ENCODE measurements at places on chromosomes 1 and 21.

DNA sequence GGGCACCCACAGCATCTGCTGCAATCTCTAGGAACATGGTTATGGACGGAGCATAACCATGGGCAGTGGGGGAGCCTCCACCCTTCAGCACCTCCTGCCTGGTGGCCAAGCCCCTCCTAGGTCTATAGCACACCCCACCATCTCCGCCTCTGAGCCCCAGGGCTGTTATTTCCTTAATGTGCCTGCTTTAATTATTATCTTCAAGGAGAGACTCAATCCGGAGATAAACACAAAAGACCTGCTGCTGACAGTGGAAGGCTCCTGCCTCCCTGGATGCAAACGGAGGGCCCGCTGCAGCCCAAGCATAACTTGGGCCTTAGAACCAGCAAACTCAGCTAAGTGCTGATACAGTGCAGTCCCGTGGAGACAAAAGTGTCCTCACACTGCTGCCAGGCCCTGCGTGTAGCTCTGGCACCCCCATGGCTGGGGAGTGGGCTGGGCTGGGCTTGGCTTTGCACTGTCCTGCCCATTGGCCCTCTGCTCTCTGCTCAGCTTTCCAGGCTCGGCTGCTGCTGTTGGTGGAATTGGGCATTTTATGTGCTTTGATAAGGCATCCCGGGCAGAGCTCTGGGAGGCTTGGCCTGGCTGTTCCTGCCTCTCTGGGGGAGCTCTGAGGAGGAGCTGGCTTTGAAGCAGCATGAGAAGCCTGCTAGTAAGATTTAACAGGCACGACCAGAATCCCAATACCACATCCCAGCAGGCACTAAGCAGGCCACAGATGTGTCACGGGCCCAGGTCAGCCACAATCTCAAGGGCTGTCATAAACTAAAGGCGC lies 620.2 kb downstream of the PTPRU start:
- DNase-seq: no peak

DNA sequence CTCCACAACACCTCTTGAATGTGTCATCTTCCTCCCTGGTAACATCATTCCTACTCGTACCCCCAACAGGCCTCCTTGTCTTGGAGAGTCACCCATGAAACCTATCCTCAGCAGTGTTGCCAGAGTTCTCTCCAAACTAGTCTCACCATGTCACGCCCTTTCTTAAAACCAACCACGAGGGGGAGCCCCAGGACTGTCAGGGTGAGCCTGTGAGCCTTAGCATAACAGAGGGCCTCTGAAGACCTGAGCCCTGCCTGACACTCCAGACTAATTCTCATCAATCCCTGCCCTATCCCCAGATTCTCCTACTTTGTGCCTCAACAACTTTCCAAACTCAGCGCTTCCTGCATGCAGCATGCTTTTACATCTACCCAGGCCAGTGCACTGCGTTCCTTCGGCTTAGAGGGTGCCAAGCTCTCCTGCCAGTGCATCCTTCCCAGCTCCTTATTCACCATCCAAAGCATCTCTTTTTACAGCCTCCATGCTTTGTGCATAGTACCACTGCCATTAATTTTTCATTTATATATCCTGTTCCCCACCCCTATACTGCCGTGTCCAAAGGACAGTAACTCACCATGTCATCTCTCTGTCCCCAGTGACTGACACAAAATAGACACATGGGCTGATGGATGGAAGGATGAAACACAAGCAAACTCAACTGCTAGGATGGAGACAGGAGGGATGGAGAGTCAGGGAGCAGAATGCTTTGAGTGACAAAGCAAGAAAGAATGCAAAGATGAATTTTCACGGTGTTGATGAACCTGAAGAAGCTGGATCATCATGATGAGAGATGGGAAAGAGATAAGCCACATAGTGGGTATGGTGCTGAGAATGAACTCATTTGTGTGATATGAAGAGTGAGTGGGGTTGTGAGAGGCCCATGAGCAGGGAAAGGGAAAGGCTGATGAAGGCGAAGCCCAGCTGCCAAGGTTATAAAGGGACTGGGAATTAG lies 34.0 kb downstream of the ZNF697 start:
- DNase-seq: no peak

- DNase-seq: no peak
Observed at GRCh38 chr1:92536980-92537884, 50.5 kb upstream of the GFI1 start.

GRCh38 chr1:37901191-37901892 lies 42.0 kb upstream of the MTF1 start:
- no peak for DNase-seq

DNA sequence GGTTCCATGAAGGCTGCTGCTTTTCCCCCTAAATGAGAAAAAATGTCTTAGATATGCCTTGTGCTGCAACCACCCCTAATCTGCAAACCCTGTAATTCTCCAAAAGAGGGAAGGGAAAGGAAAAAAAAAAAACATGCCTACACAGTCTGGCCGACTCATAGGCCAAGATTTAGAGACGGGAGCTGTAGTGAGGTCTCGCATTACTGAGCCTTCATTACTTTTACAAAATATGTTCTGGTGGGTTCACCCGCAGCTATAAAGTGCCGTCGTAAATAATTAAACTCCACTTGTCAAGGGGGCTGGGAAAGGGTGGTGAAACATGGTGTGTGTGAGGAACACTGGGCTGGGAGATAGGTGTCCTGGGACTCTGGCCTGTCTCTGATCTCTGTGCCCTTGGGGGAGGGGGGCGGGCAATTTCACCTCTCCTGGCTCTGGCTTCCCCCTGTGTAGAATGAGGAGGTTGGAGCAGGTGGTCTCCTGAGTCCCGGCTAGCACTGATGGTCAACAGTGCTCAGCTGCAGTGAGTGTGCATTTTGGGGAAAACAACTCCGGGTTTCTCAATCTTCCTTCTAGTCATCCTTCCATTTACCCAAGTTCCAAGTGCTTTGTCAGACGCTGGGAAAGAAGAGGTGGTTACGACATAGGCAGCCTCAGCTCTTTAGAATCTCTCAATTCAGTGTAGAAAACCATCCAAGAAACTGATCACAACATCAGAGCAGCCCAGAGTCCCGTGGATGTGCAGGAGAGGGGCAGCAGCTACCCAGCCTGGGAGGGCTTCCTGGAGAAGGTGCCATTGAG lies 82.3 kb downstream of the ACTL8 start:
- DNase-seq: no peak

GRCh38 chr1:39238476-39238875 lies 34.0 kb downstream of the MACF1 start:
- no peak for DNase-seq

GRCh38 chr21:37407719-37408420 lies 41.3 kb downstream of the DYRK1A start:
- DNase-seq: no peak

DNA sequence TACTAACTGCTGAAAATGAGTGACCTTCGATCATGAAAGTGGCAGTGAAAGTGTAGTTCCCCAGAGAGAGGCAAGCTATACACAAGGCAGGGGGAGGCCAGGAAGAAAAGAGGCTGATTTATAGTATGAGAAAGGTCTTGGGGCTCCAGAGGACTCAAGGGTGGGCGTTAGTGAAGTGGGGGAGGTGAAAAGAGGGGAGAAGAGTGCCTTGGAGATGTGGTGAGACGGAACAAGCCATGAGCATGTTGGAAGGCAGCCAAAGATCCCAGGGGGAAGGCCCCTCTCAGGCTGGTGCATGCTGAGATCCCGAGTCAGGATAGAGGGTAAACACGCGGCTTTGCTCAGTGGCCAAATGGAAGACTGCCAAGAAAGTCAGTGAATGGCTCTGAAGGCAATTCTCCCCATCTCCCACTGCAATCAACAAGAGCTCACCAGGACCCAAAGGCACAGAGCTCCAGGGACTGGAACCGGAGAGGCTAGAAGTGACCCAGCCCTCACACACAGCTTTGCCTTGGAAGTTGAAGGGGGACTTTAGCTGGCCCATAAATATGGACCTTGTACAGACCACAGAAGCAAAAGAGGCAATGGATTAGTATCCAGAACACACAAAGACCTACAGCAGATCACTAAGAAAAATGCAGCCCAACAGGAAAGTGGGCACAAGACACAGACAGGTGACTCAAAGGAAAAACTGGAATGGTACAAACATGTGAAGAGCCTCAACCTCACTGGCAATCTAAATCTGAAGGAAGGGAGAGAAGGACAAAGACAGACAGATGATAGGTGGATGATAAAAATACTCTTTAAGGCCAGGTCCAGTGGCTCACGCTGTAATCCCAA lies 49.6 kb downstream of the HSF2BP start:
- DNase-seq: no peak

DNA sequence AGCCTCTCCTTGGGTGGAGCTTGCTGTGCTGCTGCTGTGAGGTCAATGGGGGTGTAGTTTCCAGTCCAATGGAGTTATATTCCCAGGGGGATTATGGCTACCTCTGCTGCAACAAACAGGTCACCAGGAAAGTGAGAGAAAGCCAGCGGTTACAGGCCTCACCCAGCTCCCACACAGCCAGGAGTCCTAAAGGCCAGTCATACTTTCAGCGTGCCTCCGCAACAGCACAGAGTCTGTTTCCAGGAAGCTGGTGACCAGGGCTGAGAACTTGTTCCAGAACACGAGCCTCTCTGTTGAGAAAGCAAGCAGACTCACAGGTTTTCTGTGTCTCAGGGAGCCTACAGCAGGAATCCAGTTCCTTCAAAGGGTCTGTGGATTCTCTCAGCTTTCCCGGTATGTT lies 17.3 kb upstream of the OR2M5 start:
- no peak for DNase-seq
